ENCODE measurements at places on chromosomes 2 and 18.

GRCh38 chr2:20959252-20959651 is 84.6 kb downstream of the APOB start:
- DNase-seq: no peak

GRCh38 chr18:75531851-75532459 is 104.5 kb upstream of the SMIM21 start:
- DNase-seq: no peak

DNA sequence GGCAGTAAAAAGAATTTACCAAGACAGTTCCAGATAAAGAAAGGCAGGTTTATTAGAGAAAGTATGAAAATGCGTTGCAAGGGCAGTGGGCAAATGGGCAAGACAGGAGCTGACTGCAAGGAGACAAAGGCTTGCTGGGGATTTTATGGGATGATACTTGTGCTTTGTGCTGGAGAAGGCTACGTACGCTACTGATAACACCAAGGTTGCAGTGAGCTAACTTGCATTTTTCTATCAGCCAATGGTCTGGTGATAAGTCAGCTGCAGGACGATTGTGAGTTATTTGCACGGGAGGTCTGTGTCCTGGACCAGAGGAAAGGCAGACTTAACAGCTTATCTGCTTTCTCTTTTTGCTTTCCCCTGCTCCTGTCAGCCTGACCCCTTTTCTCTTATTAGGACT is 116.5 kb downstream of the PMS1 start:
- no peak for DNase-seq

DNA sequence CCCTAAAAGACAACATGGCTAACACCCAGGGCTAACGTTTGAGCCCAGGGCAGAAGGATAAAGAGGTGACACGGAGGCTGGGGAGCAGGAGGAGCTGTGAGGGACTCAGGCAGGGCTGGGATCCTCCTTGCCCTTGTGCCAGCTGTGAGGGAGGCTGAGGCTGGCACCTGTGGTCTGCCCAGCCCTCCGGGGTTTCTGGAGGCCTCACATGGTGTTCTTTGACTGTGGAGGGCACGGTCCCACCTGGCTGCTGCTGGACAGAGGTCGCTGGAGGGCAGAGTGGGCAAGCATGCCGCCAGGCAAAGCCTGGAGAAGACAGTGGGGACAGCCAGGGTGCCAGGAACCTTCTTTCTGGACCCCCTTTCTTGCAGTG is 26.8 kb upstream of the CNNM3 start:
- DNase-seq: no peak

DNA sequence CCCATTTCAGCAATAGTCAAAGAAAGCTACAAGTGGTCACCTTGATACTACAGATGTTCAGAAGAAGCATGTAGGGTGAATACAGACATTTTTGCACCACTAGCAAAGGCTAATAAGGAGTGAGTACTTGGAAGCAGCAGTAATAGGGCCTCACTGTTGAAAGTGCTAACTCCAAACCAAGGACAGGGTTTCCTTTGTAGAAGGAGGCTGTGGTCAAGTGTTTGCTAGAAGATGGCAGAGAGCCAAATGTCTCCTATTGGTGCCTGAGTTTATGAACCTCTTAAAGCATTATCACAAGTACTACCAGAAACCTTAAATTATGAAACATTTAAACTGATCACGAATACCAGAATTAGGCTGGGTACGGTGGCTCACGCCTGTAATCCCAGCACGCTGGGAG is 308.1 kb downstream of the ZEB2 start:
- no peak for DNase-seq

Data from stimulated activated CD4-positive, alpha-beta T cell treated with anti-CD3 and anti-CD28 coated beads, Interleukin-4, amount 100 ng/mL, for 24 hours (primary cell).